CD4-positive, alpha-beta T cell treated with Interferon alpha-2 for 1 hour (primary cell): ENCODE measurements at places on chromosomes 6 and 20.

- no peak for DNase-seq
These were observed 62.8 kb downstream of the PERP start for GRCh38 chr6:138044458-138044857.

GRCh38 chr6:132683543-132683942 is 24.6 kb upstream of the TAAR1 start:
- DNase-seq = no peak

GRCh38 chr6:134047124-134047523 is 5.3 kb downstream of the SLC2A12 start:
- no peak for DNase-seq

DNA sequence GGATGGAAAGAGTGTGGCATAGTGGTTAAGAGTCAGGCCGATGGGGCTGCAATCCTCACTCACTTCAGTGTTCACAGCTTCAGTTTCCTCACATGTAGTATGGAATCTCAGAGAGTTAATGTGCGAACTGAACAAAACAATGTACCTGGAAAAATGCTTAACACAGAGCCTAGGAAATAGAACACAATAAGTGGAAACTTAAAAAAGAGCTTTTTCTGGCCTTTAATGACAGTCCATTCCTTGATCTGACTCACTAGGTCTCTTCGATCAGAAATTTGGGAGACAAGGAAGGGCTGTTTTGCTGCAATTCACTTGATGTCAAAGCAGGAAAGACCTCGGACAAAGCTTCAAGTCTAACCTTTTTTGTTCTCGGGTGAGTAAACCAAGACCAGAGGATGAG is 56.1 kb downstream of the KCNB1 start:
- no peak for DNase-seq

DNA sequence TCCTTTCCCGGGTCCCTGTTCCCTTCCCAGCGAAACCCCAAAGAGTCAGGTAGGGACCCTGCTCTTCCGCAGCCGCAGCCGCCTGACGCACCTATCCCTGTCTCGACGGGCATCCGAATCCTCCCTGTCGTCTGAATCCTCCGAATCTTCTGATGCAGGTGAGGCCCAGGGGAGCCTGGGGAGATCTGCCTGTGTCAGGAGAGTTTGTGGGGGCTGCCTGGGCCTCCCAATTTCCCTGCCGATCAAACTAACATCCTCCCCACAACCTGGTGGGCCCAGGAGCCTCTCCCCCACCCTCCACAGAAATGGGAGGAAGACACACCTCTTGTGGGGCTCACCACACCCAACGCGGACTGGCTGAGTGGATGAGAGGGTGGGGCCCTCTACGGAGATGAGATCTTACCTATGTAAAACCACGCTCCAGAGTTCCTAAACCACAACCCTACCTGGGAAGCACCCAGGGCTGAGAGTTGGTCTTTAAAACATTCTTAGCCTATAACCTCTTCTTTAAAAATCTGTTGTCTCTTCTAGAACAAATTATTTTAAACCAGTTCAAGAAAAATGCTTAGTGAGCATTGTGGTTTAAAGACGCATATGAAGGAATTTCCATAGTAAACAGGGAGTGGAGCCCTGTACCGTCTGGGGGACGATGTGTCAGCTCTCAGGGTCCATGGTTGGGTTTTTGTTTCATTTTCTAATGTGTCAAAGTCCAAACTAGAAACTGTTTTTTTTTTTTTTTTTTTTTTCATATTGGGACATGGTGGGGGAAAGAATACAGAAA is 1.7 kb downstream of the CDC25B start:
- DNase-seq = peak; percentile 67

DNA sequence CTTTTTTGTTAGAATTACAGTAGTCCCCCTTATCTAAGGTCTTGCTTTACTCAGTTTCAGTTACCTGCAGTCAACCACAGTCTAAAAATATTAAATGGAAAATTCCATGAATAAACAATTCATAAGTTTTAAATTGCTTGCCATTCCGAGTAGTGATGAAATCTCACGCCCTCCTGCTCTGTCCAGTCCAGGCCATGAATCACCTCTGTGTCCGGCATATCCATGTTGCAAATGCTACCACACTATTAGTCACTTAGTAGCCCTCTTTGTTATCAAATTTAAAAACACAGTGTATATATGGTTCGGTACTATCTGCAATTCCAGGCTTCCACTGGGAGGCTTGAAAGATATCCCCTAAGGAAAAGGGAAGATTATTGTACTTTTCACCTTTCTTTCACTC is 164.6 kb upstream of the FAM83B start:
- no peak for DNase-seq

- no peak for DNase-seq
These were observed 1.0 kb downstream of the SALL4 start for GRCh38 chr20:51801122-51801822.
